ENCODE measurements at places on chromosomes 11 and 22.
A peak's percentile ranks its signal among the peaks of the same experiment; 100 is the strongest.

GRCh38 chr11:65882120-65883057 is 2.8 kb downstream of the CTSW start:
- DNase-seq = no peak

DNA sequence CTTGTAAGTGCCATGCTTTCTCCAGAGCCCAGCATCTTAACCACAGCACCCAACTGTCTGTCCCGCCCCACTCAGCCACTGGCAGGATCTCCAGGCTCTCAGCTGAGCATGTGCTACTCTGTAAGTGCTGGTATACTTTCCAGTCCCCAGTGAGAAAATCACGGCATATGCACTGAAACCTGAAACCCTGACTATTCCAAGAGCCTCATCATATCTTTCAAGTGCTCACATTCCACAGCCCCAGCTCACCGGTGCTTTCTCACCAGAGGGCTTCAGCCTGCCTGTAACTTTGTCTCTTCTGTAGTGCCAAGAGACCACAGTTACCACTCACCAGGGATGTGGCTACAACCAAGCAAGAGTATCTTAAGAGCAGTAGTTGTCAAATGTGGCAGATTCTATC is 24.4 kb upstream of the PAMR1 start:
- peak; percentile 91 for DNase-seq

GRCh38 chr11:72278905-72279304 is 34.9 kb upstream of the PHOX2A start:
- DNase-seq = peak; percentile 37

DNA sequence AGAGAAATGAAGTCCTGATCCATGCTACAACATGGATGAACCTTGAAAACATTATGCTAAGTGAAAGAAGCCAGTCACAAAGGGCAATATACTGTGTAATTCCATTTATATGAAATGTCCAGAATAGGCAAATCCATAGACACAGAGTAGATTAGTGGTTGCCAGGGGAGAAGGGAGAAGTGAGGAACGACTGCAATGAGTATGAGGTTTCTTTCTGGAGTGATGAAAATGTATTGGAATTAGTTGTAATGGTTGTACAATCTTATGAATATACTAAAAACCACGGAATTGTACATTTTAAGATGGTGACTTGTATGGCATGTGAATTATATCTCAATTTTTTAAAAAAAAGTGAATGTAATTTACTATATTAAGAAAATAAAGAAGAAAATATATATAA is 83.1 kb upstream of the GDPD4 start:
- DNase-seq = no peak

GRCh38 chr22:49141761-49142160 is 685.9 kb downstream of the BRD1 start:
- DNase-seq = no peak

- DNase-seq = no peak
Observed at GRCh38 chr22:29581799-29582198, 886 bp upstream of the NIPSNAP1 start.

DNA sequence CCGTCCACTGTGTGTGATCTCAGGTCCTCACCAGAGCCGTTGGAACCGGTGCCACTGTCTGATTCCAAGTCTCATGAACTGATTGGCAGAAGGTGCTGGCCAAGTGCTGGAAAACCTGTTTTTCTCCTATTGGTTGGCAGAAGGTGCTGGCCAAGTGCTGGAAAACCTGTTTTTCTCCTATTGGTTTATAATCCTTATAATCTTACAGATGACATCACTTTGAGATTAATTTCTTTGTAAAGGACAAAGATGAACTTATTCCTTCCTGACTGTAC is 1106.3 kb downstream of the BRD1 start:
- DNase-seq = no peak

Data from fibroblast of skin of left quadriceps (primary cell).